OCI-M1 (cell line): ENCODE measurements at places on chromosomes 13 and 19.

GRCh38 chr19:1730157-1730556, 23.1 kb upstream of the ONECUT3 start:
- DNase-seq = no peak

DNA sequence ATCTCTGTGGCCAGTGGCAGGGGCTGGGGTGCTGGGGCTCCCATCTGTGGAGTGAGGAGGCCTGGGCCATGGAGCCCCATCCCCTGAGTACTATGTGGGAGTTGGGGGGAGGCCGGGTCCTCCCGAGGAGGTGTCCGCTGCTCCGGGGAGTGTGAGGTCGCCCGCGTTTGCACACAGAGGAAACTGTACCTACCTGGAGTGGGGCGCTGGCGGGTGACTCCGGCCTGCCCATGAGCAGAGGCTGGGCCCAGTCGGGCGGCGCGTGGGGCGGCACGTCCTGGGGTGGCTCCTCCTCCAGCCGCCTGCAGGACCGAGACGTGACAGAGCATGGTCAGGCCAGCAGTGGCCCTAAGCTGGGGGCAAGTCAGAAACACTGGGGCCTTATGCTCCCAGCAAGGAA, 33.8 kb upstream of the MATK start:
- DNase-seq = no peak

GRCh38 chr19:35885904-35886303, 14.4 kb downstream of the NFKBID start:
- no peak for DNase-seq

- DNase-seq = no peak
Measured at GRCh38 chr13:112342841-112343361, 33.3 kb upstream of the SPACA7 start.

- peak; percentile 81 for DNase-seq
Measured at GRCh38 chr19:16778796-16779411, 50.3 kb upstream of the SIN3B start.
